Astrocyte of the spinal cord (primary cell): ENCODE measurements at places on chromosomes 16 and 17.
A peak's percentile ranks its signal among the peaks of the same experiment; 100 is the strongest.

GRCh38 chr16:20916289-20916688 is 15.7 kb downstream of the LYRM1 start:
- no peak for DNase-seq

- DNase-seq = no peak
Measured at GRCh38 chr16:49441366-49441780, 67.8 kb downstream of the C16orf78 start.

DNA sequence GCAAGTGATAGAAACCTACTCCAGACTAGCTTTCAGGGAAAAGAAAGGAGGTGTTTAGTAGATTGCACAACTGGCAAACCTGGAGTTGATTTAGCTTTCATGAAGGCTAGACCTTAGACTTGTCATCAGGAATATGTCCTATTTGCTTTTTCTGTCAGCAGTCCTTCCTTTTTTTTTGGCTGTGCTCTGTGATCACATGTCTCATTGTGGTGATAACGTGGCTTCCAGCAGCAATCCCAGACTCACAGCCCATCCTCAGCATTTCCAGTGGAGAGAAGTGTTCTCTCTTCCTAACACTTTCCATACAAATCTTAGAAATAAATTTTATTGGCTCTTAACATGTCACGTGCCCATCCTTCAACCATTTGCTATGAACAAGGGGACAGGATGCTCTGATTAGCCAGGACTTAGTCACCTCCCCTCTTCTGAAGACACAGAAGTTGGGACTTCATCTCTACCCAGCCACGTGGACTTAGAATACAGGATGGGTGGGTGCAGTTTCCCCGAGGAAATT is 74.7 kb downstream of the CDH13 start:
- peak; percentile 3 for DNase-seq

- no peak for DNase-seq
Measured at GRCh38 chr16:66551348-66551759, 1.0 kb upstream of the CKLF start.

DNA sequence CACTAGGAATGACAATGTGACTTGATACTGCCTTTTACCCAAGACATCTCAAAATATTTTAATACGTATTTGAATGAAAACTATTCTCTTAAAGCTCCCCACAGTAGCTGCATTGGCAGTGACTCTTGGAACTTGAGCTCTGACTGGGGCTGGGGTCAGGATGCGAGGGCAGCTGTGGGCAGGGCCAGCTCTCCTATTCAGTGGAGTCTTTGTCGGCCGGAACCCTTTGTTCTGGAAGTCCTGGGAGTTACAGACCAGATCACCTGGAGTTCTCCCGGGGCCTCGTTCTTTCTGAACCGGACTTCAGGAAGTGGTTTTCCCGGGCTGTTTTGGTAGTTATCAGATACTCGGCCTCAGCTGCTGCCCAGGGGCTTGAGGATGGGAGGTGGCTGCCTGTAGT is 84.9 kb downstream of the NPIPB11 start:
- no peak for DNase-seq

DNA sequence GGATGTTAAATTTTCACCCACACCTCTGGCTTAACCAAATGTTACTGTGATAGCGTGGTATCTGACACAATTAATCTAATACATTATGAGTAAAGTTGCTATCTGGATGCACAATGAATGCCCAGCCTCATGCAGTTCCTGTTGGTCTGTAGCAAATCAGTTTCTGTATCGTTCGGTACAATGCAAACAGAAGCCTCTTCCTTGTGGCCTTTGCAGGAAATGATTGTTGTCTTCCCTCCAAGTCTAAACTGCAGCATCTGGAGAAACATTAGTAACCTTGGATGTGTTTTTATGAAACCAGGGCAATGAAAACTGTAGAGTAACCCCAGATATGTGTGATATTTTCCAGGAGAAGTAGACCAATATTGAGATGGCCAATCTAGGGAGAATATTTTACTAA is 46.8 kb downstream of the CYB561 start:
- DNase-seq = peak; percentile 68

DNA sequence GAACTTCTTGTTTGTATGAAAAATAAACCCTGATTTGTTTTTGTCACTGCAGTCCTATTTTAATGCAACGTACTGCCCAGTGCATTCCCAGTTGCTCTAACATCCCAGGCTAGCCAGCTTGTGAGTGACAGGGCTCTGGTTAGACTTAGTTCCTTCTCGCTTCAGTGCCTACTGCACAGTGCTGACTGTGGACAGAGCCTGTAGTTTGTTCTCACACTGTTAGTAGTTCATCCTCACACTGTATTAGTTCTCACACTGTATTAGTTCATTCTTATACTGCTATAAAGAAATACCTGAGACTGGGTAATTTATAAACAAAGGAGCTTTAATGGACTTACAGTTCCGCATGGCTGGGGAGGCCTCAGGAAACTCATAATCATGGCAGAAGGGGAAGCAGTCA is 116.6 kb upstream of the SALL1 start:
- no peak for DNase-seq

DNA sequence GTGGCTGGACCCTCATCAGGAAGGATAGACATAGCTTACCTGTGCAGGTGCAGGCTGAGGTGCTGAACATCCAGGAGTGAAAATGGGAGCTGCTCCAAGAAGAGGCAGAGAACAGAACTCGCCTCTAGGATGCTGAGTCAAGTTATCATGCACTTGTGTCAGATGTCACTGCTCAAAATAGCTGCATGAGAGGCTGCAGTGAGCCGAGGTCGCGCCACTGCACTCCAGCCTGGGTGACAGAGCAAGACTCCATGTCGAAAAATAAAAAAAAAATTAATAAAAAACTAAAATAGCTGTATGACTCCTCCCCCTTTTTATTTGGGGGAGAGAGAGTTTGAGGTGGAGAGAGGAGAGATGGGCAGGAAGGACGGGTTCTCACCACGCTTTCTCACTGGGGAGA is 148.8 kb downstream of the FOXL1 start:
- DNase-seq = no peak

GRCh38 chr17:81438688-81439087 is 43.4 kb downstream of the BAHCC1 start:
- DNase-seq = no peak

GRCh38 chr16:88945473-88945872 is 31.5 kb downstream of the CBFA2T3 start:
- no peak for DNase-seq

GRCh38 chr16:57622361-57623250 is 5.8 kb upstream of the ADGRG1 start:
- DNase-seq = no peak

- DNase-seq = no peak
Measured at GRCh38 chr17:66290101-66290722, 12.2 kb upstream of the PRKCA start.

DNA sequence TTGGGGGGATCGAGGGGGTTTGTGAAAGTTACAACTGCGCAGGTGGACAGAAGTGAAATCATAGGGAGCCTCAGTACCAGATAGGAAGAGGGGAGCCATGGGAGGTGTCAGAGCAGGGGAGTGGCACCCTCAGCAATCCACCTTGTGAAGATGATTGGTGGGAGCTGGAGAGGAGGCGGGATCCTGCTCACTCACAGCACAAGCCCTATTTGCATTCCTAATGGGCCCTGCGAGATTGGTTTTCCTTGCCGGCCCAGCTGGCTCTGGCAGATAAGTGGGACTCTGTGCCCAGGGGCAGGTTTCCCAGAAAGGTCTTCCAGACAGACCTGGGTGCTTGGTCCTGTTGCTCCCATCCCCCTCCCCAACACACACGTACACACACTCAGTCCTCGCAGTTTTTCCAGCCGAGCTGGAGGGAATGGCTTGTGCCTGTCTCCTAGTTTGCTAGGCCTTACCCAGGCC is 9.4 kb downstream of the WNT3 start:
- no peak for DNase-seq

DNA sequence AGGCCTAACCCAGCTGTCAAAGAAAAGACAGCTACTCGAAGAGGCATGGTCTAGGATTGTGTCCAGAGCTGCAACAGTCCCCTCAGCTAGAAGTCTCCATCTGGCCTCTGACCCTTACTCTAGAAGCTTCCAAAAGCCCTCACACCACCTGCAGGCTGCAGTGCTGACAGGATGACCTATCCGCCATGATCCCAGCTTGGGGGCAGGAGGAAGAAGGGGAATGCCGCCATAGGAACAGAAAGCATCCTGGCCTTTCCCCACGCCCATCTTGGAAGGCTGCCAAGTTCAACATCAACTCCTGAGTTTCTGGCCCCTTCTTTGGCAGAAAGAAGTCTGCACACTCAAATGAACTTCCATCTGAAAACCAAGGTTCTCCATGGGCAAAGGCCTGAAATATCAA is 3.1 kb upstream of the KRT36 start:
- DNase-seq = peak; percentile 58

- DNase-seq = no peak
Measured at GRCh38 chr17:28584434-28584833, 7.7 kb upstream of the ALDOC start.

DNA sequence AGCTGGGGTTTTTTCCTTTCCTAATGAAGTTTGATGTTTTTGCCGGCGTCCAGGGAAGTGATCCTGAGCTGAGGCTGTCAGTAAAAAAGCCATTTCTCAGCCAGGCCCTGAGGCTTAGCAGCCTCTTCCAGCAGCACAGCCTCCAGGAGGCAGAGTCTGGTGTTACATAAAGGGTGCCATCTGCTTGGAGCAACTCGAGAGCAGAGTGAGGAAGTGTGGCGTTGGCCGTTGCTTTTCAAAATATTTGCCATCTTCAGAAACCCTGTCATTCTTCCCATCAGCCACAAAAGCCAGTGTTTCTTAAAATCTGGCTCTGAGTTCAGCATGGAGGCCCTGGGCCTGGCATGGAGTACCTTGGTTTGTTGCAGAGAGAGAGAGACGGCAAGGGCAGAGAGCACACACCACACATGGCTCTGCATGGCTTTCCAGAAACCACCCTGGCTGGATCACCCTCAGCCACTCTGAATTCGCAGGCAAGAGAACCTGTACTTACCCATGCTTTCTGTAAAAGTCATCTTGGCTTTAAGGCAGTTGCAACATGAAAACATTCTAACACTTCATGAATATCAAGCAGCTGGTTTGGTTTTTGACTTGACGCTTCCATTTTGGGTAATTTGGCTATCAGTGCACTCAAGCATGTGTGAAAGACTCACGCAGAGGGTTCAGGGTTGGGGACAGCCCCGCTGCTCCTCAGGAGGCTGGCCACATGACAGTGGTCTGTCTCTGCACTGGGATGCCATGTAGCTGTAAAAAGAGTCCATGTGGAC is 21.0 kb downstream of the PMM2 start:
- no peak for DNase-seq

- DNase-seq = no peak
Measured at GRCh38 chr16:49733313-49734009, 122.5 kb downstream of the ZNF423 start.
